Endothelial cell (in vitro differentiated cells): ENCODE measurements at places on chromosomes 6 and 20.

DNA sequence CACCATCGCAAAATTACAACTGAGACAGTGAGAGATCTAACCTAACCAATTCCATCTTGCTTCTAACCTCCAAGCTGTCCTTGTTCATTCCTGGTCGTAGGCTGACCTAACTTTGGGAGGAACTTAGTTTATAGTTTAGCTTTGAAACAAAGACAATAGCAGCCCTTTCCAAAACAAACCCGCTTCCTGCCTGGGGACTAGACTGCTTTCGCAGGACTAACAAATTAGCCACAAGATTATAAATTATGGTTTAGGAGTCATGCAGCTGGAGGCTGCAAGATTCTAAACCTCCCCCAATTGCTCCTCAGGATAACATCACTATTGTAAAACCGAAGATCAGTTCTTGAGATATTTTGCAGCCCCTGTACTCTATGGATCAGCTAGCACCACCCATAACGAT lies 63.2 kb downstream of the TRIM27 start:
- no peak for DNase-seq

DNA sequence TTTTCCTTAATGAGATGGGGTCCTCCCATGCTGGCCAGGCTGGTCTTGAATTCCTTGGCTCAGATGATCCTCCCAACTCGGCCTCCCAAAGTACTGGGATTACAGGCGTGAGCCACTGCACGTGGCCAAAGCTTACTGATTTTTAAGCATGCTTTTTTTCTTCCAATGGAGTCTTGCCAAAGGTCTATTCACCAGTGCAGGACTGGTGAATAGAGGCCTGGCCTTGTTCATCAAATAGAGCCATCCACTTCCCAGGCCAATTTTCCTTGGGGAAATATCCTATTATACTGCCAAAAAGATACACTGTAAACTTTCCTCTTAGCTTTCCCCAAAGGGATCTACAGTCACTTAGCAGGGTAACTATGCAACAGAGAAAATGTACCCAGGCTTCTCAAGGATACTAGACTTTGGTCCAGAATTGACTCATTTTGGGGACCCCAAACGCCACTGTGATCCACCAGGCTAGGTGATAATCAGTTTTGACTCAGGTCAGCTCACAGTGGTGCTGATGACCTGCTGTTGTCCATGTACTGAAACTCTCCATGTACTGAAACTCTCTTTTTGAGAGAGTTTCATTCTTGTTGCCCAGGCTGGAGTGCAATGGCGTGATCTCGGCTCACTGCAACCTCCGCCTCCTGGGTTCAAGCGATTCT lies 91.8 kb downstream of the REPS1 start:
- no peak for DNase-seq

- no peak for DNase-seq
Measured at GRCh38 chr6:139920027-139920775, 545.8 kb upstream of the CITED2 start.

GRCh38 chr20:38986663-38987062 lies 24.5 kb downstream of the DHX35 start:
- no peak for DNase-seq

GRCh38 chr20:42474646-42475045 lies 715.1 kb downstream of the PTPRT start:
- DNase-seq, result no peak

DNA sequence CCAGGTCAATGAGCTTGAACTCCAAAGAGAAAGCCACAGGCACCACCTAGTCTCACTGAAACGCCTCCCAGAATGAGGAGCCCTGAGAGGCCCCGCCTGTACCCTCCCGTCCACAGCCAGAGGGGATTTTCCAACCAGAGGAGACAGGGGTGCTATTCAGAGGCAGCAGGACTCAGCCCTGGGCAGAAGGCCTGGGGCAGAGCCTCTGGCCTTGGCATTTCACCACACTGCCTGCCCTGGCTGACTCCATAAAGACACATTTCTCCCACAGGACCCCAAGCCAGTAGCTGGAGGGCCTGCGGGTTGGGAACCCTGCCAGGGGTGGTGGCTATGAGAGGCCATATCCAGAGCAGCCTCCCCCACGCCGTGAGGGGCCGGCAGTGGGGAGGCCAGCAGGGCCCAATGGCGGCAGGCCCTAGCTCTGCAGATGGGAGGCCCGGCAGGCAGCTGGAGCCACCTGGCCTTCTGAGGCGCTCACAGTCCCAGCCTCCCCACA lies 159.3 kb downstream of the PREX1 start:
- DNase-seq, result no peak

DNA sequence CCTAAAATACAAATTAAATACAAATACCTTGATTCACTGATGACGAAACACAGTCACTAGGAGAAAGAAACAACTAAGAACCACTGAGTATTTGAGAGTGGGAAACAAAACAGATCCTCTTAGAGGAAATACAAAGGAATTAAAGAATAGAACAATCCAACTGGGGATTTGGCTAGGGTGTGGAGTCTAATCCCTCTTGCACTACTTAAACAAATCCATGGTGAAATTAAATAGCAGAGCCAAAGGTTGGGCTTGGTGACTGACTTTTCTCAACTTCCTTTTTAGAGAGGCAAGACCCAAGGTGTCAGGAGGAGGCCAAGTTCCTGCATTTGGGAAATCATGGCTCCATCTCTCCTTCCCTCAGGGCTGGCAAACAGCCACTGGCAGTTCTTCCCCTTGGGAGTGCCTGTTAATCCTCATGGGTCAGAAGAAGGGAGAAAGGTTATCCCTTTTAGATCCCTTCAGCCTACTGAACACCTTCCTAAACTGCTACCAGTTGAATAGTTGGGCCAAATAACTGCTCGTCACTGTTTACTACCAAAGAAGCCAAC lies 101.2 kb upstream of the TRAF3IP2 start:
- DNase-seq, result no peak

- no peak for DNase-seq
Measured at GRCh38 chr6:105107207-105107606, 72.6 kb downstream of the POPDC3 start.
